ENCODE measurements at places on chromosomes 3 and 15.

- peak; percentile 11 for DNase-seq
These were observed 95.1 kb upstream of the MELTF start for GRCh38 chr3:197124713-197125112.

GRCh38 chr15:51878446-51879386 lies 49.3 kb downstream of the TMOD3 start:
- peak; percentile 62 for DNase-seq

DNA sequence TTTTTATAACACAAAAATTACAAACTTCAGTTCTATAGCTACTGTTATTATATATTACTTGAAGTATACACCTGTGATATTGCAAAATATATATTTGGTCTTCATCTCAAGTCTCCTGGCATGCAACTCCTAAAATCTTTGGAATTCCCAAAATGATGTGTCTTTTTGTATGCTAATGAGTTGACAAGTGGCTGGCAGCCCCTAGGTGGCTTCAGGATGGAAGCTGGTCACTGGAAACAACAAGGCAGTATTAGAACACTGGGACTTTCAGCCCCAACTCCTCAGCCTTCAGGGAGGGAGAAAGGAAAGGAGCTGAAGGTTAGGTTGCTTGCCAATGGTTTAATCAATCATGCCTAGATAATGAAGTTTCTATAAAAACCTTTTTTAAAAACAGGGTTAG lies 112.0 kb downstream of the SCAPER start:
- DNase-seq: no peak

GRCh38 chr3:12879191-12879815 lies 37.9 kb upstream of the RPL32 start:
- no peak for DNase-seq

- no peak for DNase-seq
These were observed 35.1 kb downstream of the CYFIP1 start for GRCh38 chr15:22945071-22945470.

Measured in IMR-90 (cell line).